ENCODE measurements at places on chromosomes 5 and 9.

GRCh38 chr5:55173687-55174230, 782 bp upstream of the CDC20B start:
- DNase-seq, result no peak

DNA sequence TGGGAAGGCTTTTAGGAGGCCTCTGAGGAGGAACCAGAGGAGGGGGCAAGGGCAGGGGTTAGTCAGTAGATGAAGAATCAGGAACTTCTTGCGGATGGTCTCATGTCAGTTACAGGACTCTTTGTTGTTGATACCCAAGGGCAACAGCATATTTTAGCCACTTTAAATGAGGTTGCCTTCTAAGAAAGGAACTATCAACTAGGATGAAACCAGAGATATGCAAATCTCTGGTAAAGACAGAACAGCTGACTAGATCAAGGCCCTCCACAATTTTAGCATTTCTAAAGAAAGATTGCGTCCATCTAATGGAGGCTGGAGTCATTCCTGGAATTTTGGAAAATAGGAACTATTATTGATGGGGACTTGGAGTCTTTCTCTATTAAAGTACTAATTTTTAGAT, 57.7 kb upstream of the KLF4 start:
- no peak for DNase-seq

DNA sequence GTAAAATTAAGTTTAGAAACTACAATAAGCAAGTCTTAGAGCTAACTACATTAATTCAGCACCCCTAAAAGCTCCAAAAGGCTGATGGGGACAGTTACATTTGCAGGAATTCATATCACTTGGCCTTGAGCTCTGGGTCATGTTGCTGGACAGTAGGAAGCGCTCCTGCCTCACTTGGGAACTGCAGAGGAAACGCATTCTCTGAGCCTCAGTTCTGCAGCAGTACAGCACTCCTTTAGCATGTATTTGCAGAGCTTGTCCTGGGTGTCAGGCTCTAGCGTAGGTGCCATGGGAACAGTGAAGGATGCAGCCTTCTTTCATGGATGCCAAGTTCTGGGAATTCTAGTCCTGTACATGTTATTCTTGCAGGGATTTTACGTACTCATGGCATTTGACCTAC, 710.4 kb downstream of the IRX1 start:
- DNase-seq, result no peak

GRCh38 chr9:107373809-107374208, 90.7 kb downstream of the RAD23B start:
- no peak for DNase-seq

- no peak for DNase-seq
Measured at GRCh38 chr5:177310757-177311391, 824 bp downstream of the MXD3 start.

DNA sequence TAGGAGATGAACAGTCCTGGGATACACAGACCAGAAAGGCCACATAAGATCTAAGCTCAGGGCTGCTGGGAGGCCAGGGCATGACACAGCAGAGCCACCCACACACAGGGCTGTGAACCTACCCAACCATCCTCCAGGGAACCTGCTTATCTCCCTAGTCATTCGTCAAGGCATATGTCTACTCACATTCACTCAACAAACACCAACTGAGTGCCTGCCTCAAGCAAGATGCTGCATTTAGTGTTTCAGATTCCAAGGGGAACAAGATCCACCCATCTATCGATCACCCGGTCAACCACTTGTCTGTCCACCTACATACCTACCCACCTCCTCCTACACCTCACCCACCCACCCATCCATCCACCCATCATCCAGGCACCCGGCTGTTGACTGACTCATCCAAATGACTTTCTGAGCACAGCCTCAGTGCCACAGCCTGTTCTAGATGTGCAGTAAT, 1.9 kb downstream of the DPM2 start:
- DNase-seq, result no peak

DNA sequence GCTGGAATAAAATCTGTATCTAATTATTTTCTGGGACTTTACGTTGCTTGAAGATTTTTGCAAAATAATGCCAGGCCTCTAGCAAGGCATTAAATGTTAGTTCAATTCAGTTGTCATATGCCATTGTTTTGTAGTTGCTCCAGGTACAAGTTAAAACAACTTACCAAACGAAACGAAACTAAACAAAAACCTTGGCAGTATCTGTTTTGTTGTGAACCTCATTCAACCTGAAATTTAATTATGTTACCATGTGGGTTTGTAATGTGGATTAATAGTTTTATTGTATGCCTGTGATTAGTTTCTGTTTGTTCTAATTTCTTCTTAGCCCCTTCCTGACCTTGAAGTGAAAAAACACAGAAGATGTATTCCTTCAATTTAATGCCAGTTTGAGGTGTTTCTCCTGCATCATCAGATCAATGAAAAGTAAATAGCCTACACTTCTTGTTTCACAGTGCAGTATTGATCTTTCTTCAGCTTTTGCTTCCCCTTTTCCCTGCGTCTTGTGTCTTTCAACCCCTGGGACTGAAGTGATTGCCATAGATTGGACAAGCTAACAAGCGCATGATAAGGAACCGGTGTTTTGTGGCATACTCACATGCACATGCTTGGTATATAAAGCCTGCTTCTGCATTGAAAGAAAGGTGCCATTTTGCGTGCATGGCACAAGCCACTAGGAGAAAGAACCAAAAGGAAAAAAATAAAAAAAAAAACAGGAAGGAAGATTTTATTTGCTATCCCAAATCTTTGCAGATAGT, 699.0 kb upstream of the ARRDC3 start:
- no peak for DNase-seq

GRCh38 chr5:123456242-123456641, 33.0 kb upstream of the CEP120 start:
- DNase-seq, result no peak

DNA sequence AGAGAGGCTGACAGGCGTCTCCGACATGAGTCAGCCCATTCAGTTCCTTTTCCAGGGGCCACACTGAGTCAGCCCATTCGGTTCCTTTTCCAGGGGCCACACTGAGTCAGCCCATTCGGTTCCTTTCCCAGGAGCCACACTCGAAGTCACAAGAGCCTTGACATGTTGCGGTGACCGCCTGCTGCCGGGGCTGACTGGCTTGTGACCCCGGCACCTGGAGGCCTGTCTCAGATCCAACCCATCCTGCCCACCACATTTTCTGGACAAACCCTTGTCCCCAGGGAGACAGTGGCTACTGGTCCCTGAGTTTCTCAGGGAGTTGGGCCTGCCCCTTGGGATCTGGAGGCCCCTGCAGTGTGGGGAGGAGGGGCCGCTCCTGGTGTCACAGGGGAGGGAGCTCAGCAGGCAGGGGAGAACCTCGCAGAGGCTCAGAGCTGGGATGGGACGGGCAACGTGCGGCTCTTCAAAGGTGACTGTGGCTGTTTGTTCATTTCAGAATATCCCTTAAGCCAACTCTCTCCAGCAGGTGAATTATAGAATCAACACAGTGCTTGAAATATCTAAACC, 40.5 kb upstream of the LPCAT1 start:
- no peak for DNase-seq

GRCh38 chr9:130407916-130408663, 36.7 kb upstream of the ASS1 start:
- no peak for DNase-seq

- no peak for DNase-seq
Measured at GRCh38 chr5:137374110-137374714, 124.9 kb downstream of the SPOCK1 start.

- DNase-seq, result no peak
Measured at GRCh38 chr5:113488645-113489184, 462 bp upstream of the MCC start.

DNA sequence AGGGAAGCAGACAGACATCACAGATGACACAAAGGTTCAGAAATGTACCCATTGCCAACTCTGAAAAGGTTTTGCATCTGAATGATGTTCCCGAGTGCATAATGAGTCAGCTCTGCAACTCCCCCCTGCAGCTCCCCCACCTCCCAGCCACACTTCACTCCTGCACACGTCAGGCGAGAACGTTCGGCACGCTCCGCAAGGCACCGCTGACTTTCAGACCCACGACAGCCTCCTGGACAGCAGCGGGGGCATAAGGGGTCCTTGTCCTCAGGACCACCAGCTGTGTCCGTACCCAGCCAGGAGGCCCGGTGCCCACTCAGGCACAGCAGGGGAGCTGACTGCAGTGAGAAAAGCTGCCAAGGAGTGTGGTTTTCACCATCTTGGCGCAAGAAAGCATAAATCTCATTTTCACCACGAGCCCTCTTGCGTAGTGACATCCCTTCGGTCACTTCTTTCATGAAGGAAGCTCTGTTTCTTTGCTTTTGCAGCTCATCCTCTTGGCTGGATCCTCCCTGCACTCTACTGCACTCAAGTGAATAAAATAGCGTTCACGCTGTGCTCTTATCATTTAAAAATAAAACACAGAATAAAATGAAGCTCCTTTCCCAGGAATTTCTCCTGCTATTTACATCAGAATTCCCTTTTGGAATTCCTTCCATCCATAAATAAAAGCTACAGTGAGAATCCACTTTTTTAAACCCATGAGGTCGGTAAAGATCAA, 9.9 kb downstream of the GFPT2 start:
- DNase-seq, result no peak

GRCh38 chr5:75471193-75471592, 40.2 kb downstream of the CERT1 start:
- DNase-seq, result no peak

GRCh38 chr9:117672369-117672768, 31.8 kb upstream of the TLR4 start:
- DNase-seq, result no peak

GRCh38 chr9:126605792-126606482, 7.8 kb upstream of the LMX1B start:
- no peak for DNase-seq

DNA sequence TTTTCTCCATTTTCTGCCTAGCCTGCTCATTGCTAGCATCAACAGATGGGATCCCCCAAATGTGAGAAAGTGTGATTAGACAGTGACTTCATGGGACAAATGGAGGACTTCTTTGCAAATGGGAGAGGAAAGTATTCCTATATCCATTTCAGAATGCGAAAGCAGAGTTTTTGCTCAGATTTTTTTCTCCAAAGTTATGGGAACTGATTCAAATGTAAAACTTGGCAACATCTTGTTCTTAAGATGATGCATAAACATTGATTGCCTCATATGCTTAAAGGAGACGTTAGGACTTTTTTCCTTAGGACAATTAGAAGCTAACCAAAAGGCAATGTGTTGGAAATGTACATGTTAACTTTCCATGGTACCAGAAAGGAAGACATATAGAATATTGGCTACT, 704.3 kb upstream of the ZNF608 start:
- no peak for DNase-seq

- DNase-seq, result no peak
Measured at GRCh38 chr9:128706671-128707381, 4.5 kb downstream of the PKN3 start.

- no peak for DNase-seq
Measured at GRCh38 chr5:146623666-146624065, 107.7 kb upstream of the GPR151 start.

DNA sequence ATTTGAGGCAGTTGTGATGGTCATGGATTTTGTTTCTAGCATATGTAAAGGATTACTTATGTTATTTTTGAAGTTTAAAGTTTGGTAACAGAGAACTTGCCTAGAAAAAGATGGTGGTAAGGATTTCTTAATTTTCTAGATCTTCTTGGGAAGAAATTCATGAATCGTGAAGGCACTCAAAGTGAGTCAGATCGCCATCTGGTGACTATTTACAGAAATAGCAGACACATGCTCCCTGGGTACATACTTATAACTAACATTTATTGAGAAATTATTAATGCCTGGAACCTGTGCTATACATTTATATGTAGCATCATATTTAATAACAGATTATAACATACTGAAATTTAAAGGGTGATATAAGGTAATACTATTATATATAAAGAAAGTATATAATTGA, 299.7 kb downstream of the IZUMO3 start:
- no peak for DNase-seq

DNA sequence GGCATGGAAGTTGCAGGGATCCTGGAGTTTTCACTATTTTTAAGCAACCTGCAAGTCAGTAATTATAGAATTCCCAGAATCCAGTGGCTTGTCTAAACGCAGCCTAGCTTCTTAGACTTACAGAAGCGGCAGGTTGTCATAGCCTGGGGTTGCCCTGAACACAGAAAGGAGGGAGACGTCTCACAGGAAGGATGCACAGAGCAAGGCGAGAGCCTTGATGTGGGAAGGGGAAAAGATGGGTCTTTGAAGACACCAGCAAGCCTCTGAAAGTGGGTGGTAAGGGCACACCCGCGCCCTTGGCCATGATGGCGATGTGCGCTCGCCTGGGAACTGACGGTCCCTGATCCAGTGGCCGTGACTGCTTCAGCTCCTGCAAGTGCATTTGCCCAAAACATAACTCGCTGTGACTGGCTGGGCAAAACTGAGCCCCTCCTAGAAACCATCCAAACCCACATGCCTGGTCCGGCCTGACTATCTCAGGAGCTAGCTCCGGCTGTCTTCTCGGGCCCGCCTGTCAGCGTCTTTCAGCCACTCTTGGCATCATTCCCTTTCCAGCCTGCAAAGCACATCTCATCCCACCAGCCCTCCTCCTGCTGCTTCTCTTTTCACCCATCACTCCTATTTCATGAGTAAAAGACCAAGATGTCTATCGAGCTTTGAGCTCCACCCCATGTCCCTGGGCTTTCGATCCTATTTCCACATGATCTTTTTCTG, 17.1 kb downstream of the FBP1 start:
- DNase-seq, result no peak

DNA sequence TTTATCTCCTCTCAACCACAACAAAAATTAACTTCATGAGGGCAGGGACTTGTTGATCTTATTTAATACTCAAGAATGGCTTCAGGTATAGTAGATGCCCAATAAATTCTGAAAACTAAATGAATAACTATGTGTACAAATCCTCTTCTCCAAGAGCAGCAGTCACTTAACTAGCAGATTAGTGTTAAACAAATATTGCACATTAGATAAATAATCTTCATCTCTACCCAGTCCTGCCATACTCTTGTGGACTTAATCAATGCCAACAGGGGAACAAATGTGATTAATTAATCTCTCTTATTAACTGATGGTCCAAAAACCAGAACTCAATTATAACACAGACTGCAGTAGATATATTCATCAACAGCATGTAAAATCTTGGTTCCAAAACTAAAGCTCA, 15.0 kb upstream of the ITGA1 start:
- no peak for DNase-seq

- no peak for DNase-seq
Measured at GRCh38 chr5:14244721-14245120, 101.6 kb downstream of the TRIO start.

- no peak for DNase-seq
Measured at GRCh38 chr5:8934455-8934854, 611.4 kb downstream of the SEMA5A start.

DNA sequence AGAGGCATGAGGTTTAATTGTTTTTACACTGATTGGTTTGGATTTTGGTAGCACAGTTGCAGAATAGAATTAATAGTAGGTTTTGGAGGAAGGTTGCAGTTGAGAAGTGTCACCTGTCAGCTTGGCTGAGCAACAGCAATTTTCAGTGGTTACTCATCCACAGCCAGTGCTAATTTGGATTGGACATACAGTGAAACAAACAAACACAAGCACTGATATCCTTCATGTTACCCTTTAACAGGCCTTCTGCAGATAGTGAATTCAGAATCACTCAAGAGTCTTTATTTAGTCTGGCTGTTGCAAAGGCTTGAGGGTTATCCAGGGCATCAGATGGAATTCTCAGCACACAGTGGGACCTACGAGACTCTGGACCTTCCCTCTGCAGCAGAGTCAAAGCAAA, 31.8 kb upstream of the POU4F3 start:
- DNase-seq, result no peak

- DNase-seq, result no peak
Measured at GRCh38 chr9:135087489-135087792, at the start of gene OLFM1. OLFM1 (plus strand) TSS chr9:135087668; CDS start chr9:135087990, 322 bp downstream.

GRCh38 chr9:115340314-115340713, 222.4 kb upstream of the TNC start:
- no peak for DNase-seq

- no peak for DNase-seq
Measured at GRCh38 chr5:2282034-2282690, 399.4 kb upstream of the IRX4 start.
